ENCODE measurements at places on chromosomes 7 and 10.

GRCh38 chr7:2253021-2253420 lies 11.0 kb downstream of the NUDT1 start:
- no peak for DNase-seq

DNA sequence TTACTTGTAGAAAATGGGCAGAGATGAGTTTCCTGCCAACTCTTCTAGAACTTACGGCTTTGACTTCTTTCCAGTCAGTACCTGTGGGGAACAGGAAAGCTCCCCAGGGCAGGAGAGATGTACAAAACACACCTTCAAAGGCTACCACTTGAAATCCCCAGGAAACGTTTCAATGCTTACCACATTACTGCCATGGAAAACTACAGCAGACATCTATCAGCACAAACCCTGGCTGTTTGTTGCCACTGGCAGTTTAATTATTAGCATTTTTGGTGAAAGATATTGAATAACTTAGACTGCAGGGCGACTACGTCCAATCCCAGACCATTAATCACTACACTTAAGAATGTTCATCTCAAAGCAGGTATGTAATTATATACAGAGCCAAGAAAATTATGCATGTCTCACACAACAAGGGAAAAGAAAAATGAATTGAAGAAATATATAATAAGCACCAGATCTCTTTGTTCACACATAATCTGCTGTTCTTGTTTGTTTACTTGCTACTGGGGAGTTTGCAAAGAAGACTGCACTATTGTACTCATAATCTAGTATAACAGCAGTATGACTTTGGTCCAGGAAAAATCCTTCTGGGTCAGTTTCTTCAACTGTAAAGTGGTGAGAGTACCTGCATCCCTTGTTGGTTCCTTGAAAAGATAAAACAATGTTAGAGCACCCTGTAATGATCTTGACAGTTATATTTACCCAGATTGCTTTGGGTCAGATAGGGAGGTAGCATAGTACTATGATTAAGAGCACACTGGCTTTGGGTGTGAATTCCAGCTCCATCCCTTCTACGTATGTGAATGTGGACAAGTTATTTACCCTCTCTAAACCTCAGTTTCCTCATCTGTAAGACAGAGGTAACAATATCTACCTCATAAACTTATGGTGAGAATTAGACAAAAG lies 138.3 kb downstream of the DOCK4 start:
- no peak for DNase-seq

- no peak for DNase-seq
These were observed 14.0 kb downstream of the SLC29A4 start for GRCh38 chr7:5296611-5297226.

GRCh38 chr7:47083476-47084250 lies 498.2 kb downstream of the TNS3 start:
- no peak for DNase-seq

DNA sequence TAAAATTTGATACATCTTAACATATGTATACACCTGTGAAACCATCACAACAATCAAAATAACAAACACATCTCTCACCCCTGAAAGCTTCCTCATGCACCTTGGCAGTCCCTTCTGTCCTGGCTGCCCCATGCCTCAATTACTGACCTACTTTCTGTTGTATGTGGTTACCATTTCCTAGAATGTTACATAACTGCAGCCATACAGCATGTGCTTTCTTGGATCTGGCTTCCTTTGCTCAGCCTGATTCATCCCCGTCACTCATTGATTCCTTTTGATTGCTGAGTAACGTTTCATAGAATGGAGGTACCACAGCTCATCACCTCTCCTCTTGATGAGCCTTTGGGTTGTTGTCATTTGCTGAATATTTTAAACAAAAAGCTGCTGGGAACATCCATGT lies 165.3 kb downstream of the CELF2 start:
- DNase-seq, result no peak

- no peak for DNase-seq
These were observed at the start of gene GFRA1 for GRCh38 chr10:116272440-116273283. TSS of gene GFRA1 (minus strand) at chr10:116273206. CDS start at chr10:116272029, 1,177 bp downstream.

DNA sequence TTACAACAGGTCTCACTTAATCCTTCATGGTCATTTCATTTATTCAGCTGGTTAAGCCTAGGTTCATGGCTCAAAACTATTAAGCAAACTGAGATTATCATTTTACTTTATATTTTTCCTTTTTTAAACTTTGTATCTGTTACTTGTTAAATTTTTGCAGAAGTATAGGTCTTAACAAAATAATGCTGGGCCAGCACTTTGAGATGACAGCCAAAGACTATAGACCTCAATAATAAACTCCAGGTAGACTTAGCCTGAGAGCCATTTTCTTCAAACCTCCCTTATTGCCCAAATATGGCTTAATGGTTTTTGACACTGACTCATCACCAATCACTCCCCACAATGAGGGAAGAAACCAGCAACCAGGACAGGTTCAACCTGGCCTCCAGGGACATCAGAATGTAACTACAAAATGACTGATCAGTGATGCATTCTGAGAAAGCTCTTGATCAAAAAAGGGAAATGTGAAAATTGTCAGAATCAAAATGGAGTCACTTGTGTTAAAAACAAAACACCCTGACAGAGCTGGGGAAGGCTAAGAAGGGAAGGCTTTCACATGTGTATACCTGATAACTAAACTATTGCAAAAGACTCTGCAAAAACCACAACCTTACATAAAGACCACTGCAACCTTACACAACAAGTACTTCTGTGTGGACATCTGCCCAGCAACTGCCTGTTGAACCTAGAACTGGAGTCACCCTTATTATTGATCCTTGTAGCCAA lies 2.1 kb upstream of the CCDC126 start:
- no peak for DNase-seq

GRCh38 chr7:47454974-47455871 lies 126.7 kb downstream of the TNS3 start:
- DNase-seq, result no peak

All from 8988T (cell line).